ENCODE measurements at places on chromosomes 4 and X.

DNA sequence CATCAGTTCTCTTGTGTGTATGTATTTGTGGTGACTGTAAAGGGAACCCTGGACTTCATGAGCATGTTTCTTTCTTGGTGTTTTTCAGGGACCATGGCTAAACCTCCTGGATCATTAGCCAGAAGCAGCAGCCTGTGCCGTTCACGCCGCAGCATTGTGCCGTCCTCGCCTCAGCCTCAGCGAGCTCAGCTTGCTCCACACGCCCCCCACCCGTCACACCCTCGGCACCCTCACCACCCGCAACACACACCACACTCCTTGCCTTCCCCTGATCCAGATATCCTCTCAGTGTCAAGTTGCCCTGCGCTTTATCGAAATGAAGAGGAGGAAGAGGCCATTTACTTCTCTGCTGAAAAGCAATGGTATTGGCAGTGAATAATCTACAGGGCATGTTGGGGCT is 157.0 kb downstream of the STIM2 start:
- no peak for DNase-seq

GRCh38 chrX:141904262-141904661 is 568 bp downstream of the MAGEC1 start:
- no peak for DNase-seq

DNA sequence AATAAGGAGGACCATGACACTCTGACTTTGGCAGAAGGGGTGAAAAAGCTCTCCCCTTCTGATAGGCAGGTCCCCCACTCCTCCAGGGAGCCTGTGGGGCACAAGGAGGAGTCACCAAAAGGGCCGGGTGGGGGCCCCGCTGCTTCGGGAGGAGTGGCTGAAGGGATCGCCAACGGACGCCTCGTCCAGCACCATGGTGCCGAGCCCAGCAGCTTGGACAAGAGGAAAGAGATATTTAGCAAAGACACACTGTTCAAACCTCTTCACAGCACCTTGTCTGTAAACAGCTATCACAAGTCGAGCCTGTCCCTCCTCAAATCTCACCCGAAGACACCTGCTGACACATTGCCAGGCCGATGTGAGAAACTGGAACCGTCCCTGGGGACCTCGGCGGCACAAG is 105.6 kb downstream of the STOX2 start:
- DNase-seq = no peak

GRCh38 chr4:152901205-152901604 is 34.9 kb upstream of the FHDC1 start:
- no peak for DNase-seq

DNA sequence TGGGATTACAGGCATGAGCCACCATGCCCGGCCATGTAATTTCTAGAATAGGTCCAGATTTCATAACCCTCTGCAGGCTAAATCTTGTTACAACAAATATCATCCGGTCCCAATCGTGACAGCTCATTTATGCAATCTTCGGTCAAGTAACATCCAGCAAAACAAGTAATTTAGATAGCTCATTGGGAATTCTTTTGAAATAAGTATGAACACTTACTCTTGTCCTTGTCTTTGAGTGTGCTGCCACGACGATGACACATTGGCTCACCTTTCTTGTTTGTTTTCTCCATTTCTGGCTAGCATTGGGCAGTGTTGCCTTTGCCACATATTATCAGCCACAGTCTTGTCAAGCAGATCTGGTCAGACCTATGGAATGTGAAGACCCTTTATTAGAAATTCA is 92.0 kb downstream of the PHEX start:
- no peak for DNase-seq

GRCh38 chr4:98674404-98675173 is 16.2 kb upstream of the TSPAN5 start:
- no peak for DNase-seq

GRCh38 chr4:113243312-113243711 is 193.9 kb downstream of the ANK2 start:
- DNase-seq = no peak

- no peak for DNase-seq
Measured at GRCh38 chr4:65791111-65791811, 121.0 kb upstream of the EPHA5 start.

- DNase-seq = no peak
Measured at GRCh38 chr4:105088110-105088879, 58.4 kb upstream of the TET2 start.

- no peak for DNase-seq
Measured at GRCh38 chrX:10254739-10255138, 98.0 kb downstream of the CLCN4 start.

DNA sequence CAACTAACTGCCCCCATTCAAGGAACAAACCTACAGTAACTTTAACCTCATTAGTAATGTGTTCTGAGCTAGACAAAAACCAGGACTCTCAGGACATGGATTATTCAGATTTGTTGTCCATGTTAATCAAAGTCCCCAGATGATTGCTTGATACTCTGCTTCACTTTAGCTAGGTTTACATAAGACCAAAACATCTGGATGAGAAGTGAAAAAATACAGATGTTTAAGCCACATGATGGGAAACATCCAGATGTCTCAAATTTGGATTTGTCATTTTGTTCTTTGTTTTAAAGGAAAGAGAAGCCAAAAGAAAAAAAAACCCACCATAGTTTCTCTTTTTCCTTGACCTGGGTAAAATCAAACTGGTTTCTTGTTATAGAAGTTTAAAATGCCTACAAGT is 48.5 kb upstream of the NRK start:
- no peak for DNase-seq

DNA sequence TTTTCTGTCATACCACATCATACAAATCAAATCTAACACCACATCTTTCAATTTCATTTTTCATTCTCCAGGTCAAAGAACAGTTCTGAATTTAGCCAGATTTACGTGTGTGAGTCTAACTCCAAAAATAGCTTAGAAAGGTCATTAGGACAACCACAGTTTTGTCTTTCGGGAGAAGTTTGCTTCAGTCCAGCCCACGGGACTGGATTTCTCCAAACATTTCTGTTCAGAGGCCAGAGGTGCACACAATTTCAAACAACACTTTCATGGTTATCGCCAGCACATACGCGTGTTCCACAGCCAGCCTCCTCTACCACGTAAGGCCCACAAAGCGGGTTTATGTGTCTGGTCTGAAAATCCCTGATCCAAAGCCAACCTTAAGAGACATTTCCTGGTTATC is 65.9 kb downstream of the VEGFC start:
- no peak for DNase-seq

DNA sequence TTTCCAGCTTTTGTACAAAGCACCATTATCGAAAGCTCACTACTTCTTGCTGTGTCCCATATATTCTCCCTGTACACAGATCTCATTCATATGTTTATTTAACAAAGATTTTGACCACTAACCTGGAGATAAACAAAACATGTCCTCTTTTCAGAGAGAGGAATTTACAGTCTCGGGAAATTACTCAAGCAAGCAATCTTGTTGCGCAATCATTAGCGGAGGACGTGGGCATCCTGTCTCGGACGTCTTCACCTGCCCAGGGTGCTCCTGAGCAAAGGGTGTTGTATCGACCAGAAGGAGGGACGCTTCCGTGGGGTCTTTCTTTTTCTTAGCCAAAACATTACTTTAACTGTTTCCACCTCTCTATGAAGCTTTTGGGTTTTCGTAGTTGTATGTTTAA is 66.5 kb upstream of the CLCN4 start:
- DNase-seq = no peak

DNA sequence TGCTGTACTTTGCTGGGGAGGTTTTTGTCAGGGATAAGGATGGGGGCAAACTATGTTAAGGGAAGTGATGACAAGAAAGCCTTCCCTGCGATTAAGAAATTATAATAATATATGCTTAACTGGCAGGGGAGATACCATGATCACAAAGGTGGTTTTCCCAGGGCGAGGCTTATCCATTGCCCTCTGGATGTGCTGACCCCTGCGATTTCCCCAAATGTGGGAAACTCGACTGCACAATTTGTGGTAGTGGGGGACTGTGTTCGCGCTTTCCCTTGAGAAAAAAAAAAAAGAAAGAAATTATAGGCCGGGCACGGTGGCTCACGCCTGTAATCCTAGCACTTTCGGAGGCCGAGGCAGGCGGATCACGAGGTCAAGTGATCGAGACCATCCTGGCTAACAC is 24.5 kb downstream of the SLC25A43 start:
- DNase-seq = no peak

DNA sequence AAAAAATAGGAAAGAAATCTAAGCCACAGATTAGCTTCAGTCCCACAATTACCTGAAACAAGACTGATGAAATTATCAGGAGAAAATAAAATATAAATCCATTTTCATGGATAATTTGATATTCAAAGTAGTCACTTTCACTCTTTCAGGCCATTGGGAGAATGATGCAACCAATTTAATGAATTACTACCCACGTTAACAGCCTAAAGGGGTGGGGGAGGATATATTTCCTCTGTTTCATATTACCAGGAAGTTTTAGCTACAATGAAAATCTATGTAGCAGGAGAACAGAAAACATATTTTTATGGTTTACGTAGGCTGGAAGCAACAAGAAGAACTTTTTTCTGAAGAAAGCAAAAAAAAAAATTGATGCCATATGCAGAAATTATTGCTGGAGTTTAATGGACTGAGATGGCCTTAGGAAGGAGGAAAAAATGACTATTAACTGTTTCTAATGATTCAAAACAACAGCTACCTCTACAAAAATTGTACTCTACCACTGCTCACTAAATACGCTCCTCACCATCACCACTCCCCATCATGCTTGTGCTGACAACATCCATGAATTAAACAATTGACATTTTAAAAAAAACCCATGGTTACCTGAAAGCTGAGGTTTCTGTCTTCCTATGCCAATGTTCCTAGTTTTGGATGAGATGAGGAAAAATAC is 100.9 kb downstream of the CXXC4 start:
- no peak for DNase-seq

- DNase-seq = no peak
Measured at GRCh38 chrX:131795442-131796229, 227.5 kb upstream of the STK26 start.

DNA sequence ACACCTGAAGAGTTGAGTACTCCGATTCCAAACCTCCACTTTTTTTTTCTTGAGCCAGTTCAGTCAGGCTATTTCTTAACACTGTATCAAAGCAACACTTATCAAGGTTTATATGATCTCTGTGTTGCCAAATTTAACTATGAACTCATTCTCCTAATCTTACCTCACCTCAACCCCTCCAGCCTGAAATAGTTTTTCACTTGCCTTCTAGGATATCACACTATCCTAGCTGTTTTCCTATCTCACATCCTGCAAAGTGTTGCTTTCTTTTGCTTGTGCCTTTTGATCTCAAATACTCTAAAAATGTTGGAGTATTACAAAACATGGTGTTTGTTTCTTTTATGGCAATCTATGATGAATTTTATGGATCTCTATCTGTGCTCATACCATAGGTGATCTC is 415.0 kb downstream of the CFAP47 start:
- no peak for DNase-seq

GRCh38 chr4:22029803-22030202 is 81.2 kb upstream of the KCNIP4 start:
- DNase-seq = no peak

GRCh38 chr4:44194365-44194764 is 254.2 kb downstream of the KCTD8 start:
- DNase-seq = no peak

GRCh38 chr4:146407669-146408084 is 114.1 kb downstream of the SLC10A7 start:
- no peak for DNase-seq

GRCh38 chrX:24025741-24026403 is 1.1 kb downstream of the KLHL15 start:
- no peak for DNase-seq

GRCh38 chrX:135433531-135434257 is 11.9 kb downstream of the SMIM10L2A start:
- DNase-seq = no peak

- no peak for DNase-seq
Measured at GRCh38 chr4:121693886-121694285, 2.9 kb downstream of the ANXA5 start.

GRCh38 chr4:184968784-184969201 is 49.5 kb upstream of the HELT start:
- no peak for DNase-seq

GRCh38 chr4:186931519-186931918 is 207.9 kb upstream of the FAT1 start:
- no peak for DNase-seq

- DNase-seq = no peak
Measured at GRCh38 chr4:163922302-163922701, 427.8 kb downstream of the TMA16 start.

- DNase-seq = no peak
Measured at GRCh38 chr4:155248002-155248896, 39.8 kb downstream of the NPY2R start.

- DNase-seq = no peak
Measured at GRCh38 chr4:158624889-158625478, 46.7 kb downstream of the C4orf46 start.

- DNase-seq = no peak
Measured at GRCh38 chrX:154731184-154731583, 19.7 kb downstream of the GAB3 start.

DNA sequence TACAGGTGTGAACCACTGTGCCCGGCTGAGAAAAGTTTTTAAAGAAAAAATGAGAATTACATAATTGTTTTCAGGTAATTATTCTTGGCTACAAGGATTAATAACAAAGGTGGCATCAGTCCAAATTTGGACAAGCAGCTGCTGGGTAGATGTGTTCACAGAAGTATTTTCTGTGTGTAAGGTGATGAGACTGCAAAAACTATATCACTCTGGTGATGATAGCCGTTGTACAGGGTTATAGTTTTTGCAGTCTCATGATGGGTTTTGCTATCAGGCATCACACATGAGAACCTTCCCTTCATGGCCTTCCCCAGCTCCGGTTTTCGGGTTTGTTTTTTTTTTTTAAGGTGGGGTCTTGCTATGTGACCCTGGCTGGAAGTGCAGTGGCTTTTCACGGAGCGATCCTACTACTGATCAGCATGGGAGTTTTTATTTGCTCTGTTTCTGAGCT is 5.1 kb upstream of the SLC10A3 start:
- DNase-seq = no peak

DNA sequence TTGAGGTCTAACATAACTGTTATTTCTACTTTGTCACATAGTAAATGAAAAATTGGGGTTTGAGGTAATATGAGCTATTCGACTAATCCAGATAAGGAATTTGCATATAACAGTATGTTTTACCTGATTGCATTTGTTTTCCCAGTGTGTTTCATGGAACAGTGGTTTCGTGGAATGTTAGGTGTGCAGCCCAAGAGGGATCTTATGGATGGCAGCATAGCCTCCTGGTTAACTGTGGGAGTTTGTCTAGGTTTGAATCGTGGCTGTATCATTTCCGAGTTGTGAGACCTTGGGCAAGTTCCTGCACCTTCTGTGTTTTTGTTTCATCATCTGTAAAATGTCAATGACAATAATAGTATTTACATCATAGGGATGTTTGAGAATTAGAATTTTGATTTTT is 7.9 kb downstream of the BMPR1B start:
- no peak for DNase-seq

DNA sequence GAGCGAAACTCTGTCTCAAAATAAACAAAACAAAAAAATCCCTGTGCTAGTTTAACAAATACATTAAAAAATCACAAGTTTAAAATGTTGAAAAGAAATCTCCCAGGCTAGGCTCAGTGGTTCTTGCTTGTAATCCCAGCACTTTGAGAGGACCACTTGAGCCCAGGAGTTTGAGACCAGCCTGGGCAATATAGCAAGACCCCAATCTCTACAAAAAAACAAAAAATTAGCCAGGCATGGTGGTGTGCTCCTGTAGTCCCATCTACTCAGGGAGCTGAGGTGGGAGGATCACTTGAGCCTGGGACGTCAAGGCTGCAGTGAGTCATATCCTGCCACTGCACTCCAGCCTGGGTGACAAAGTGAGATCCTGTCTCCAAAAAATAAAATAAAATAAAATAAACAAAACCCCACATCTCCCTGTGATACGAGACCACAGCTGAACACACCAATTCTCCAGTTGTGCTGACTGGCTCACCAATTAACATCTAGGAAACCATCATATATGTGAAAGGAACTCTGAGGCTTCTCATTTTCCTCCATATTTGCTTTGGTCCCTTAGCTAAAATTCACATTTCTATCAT is 7.3 kb downstream of the RPS4X start:
- no peak for DNase-seq
